ENCODE measurements at places on chromosomes 5 and 9. TPM values are rescaled to one million over a fixed set of nuclear protein-coding genes. Genes with fewer than 3 reads are reported as not detected.

DNA sequence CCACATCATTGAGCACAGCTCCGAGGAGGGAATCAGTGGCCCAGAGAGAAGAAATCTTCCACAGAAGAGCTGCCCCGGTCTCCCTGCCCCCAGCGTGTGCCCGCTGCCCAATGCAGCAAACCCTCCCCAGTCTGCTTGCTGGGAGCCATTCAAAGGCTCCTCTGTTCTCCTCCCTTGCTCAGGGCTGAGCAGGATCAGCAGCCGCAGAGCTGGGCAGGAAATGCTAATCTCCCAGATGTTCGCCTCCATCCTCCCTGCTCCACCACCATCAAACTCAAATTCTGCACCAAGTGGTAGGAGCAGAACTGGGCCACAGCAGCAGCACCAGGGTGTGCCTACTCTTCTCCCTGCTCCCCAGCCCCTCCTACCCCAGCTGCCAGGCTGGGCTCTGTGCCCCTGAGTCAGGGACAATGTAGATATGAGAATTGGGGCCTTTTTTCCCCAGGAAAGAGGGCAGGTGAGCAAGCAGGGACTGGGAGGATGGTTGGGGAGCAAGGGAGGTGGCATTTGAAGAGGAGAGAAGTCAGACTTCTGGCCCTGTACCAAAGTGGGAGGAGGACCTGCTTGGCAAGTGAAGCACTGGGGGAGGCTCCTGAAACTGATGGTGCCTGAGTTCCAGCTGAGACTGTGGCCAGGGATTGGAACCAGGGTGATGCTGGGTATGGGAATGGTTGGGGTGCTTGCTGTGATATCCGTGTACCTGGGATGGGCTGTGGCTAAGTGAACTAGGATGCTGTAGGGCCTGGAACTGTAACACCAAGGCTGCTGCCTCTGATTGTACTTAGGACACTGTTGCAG is 1.9 kb upstream of the PCDH1 start:
- H3K4me3 ChIP-seq = peak overlapping the region; percentile 3
- H3K36me3 ChIP-seq = no peaks in the 10 kb centered on the region

GRCh38 chr5:94082405-94082804 is 341.0 kb upstream of the POU5F2 start:
- no peak overlapping the region for H3K4me3 ChIP-seq
- H3K36me3 ChIP-seq = no peaks in the 10 kb centered on the region
- no peaks in the 10 kb centered on the region for H3K4me1 ChIP-seq
- no peak overlapping the region for H3K27ac ChIP-seq
- no peak for DNase-seq

- DNase-seq = no peak
- H3K27me3 ChIP-seq = no peaks in the 10 kb centered on the region
- no peaks in the 10 kb centered on the region for H3K4me1 ChIP-seq
- no peaks in the 10 kb centered on the region for H3K36me3 ChIP-seq
Measured at GRCh38 chr9:26231391-26231790, 553.1 kb upstream of the TUSC1 start.

GRCh38 chr9:82682431-82682830 is 380.5 kb downstream of the RASEF start:
- H3K27me3 ChIP-seq = peaks cover 2% of the 10 kb centered on the region
- no peak overlapping the region for H3K4me3 ChIP-seq

DNA sequence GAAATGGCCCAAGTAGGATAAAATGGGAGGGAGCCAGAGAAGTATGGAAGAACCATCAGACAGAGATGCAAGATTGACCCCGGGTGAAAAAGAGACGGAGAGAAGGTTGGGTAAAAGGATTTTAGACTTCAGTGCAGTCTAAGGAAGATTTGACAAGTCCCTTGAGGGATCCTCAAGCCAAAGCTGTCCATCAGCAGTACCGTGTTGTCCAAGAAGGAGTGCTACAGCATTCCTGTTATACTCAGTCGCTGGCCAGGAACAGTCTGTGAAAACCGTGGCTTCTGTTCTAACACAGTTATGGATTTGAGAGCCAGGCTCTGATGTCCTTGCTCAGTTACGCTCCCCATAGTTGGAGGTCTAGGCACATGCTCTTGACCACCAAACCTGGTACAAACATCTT is 383.9 kb upstream of the DAB2 start:
- H3K4me1 ChIP-seq = no peaks in the 10 kb centered on the region
- no peaks in the 10 kb centered on the region for H3K27me3 ChIP-seq
- no peak overlapping the region for H3K4me3 ChIP-seq

- no peaks in the 10 kb centered on the region for H3K27me3 ChIP-seq
- no peaks in the 10 kb centered on the region for H3K36me3 ChIP-seq
- peaks cover 9% of the 10 kb centered on the region for H3K4me1 ChIP-seq
- no peak overlapping the region for H3K4me3 ChIP-seq
Measured at GRCh38 chr9:107226421-107226820, 56.7 kb upstream of the RAD23B start.

IL33 gene
- not detected for total RNA-seq

DNA sequence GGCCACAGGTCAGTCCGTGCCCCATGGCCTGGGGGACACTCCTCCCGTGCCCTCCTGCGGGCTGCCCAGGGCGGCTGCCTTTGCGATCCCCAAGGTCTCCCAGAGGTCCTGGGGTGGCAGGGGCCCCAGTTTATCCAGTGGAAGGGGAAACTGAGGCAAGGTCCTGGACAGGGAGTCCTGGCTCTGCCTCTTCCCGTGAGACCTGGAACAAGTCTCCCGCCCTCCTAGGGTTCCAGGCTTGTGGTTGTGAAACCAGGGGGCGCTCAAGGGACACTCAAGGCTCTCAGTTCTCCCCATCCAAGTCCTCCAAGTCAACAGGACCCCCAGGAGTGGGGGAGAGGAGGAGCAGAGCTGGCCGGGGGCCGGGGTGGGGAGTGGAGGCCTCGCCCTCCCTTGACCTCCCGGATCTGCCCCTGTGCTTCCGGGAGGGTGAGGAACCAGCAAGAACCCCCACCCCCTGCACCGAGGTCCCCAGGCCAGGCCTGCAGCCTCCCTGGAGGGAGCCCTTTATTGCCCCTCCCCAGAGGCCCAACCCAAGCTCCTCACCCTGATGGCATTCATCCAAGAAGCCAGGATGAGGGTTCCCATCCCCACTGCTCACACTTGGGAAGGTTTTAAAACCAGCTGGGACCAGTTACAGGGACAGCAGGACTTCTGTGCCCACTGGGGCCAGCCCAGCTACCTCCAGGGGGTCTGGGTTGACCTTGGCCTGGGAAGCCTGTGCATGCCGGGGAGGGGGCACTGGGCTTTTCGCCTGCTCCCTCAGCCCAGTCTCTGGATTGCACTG is 24.7 kb upstream of the TMEM250 start:
- H3K4me1 ChIP-seq = peaks cover 7% of the 10 kb centered on the region
- no peaks in the 10 kb centered on the region for H3K36me3 ChIP-seq
- peak; percentile 65 for DNase-seq
- H3K27me3 ChIP-seq = peaks cover 1% of the 10 kb centered on the region

- H3K36me3 ChIP-seq = no peaks in the 10 kb centered on the region
- peaks cover 36% of the 10 kb centered on the region for H3K4me1 ChIP-seq
- H3K27me3 ChIP-seq = peaks cover 19% of the 10 kb centered on the region
- no peak overlapping the region for H3K27ac ChIP-seq
- no peak overlapping the region for H3K4me3 ChIP-seq
- no peak for DNase-seq
Measured at GRCh38 chr9:89458768-89459496, 39.0 kb downstream of the SEMA4D start.

CNTNAP3 gene
- 12.6 TPM for total RNA-seq

All from glutamatergic neuron (in vitro differentiated cells).